Right atrium auricular region (tissue), 2 donors: ENCODE measurements at places on chromosomes 3 and 15. TPM values are rescaled to one million over a fixed set of nuclear protein-coding genes. Genes with fewer than 3 reads are reported as not detected.

The FETUB gene
- total RNA-seq = not detected

DNA sequence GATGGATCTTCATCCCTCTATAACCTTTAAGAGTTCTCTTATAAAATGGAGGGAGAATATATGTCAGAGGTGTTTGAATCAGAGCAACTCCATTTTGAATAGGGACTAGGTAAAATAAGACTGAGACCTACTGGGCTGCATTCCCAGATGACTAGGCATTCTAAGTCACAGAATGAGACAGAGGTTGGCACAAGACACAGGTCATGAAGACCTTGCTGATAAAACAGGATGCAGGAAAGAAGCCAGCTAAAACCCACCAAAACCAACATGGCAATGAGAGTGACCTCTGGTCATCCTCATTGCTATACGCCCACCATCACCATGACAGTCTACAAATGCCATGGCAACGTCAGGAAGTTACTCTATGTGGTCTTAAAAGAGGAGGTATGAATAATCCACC, 211.0 kb downstream of the GBE1 start:
- no peak overlapping the region for H3K27ac ChIP-seq
- H3K4me1 ChIP-seq = peaks cover 14% of the 10 kb centered on the region
- no peaks in the 10 kb centered on the region for H3K27me3 ChIP-seq
- no peak overlapping the region for H3K4me3 ChIP-seq

- no peaks in the 10 kb centered on the region for H3K4me1 ChIP-seq
- no peak overlapping the region for H3K27ac ChIP-seq
- DNase-seq = no peak
- no peaks in the 10 kb centered on the region for H3K27me3 ChIP-seq
- H3K36me3 ChIP-seq = no peaks in the 10 kb centered on the region
- no peak overlapping the region for H3K4me3 ChIP-seq
Measured at GRCh38 chr3:77682162-77682561, 642.3 kb downstream of the ROBO2 start.

The CCDC13 gene
- total RNA-seq = not detected

- H3K4me1 ChIP-seq = peaks cover 6% of the 10 kb centered on the region
- H3K27ac ChIP-seq = no peak overlapping the region
- H3K36me3 ChIP-seq = no peaks in the 10 kb centered on the region
- no peak for DNase-seq
- no peak overlapping the region for H3K4me3 ChIP-seq
Measured at GRCh38 chr3:150149651-150150051, 179.0 kb upstream of the PFN2 start.

DNA sequence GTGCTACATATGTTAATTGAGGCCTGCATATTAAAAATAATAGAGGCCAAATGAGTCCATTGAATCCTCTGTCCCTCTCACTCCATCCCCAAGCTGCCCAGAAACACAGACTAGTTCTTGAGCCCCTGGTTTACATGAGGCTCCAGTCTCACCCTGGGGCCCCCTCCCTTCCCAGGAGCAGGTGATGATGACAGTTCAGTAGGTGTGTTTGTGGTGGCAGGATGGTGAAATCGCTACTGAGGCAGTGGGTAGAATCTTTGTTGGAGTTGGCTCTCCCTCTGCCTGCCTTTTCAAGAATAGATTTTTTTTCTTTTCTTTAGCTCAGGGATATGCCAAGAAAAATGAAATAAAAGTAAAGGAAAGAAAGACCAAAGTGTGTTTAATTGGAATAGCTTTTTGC, 288.7 kb downstream of the EPHB1 start:
- no peak for DNase-seq
- H3K4me3 ChIP-seq = no peak overlapping the region
- H3K4me1 ChIP-seq = no peaks in the 10 kb centered on the region
- H3K27ac ChIP-seq = no peak overlapping the region

GRCh38 chr3:192880313-192880712, 37.3 kb downstream of the MB21D2 start:
- peaks cover 9% of the 10 kb centered on the region for H3K4me1 ChIP-seq
- H3K27me3 ChIP-seq = no peaks in the 10 kb centered on the region
- H3K27ac ChIP-seq = no peak overlapping the region
- H3K36me3 ChIP-seq = no peaks in the 10 kb centered on the region
- no peak for DNase-seq
- H3K4me3 ChIP-seq = no peak overlapping the region

DNA sequence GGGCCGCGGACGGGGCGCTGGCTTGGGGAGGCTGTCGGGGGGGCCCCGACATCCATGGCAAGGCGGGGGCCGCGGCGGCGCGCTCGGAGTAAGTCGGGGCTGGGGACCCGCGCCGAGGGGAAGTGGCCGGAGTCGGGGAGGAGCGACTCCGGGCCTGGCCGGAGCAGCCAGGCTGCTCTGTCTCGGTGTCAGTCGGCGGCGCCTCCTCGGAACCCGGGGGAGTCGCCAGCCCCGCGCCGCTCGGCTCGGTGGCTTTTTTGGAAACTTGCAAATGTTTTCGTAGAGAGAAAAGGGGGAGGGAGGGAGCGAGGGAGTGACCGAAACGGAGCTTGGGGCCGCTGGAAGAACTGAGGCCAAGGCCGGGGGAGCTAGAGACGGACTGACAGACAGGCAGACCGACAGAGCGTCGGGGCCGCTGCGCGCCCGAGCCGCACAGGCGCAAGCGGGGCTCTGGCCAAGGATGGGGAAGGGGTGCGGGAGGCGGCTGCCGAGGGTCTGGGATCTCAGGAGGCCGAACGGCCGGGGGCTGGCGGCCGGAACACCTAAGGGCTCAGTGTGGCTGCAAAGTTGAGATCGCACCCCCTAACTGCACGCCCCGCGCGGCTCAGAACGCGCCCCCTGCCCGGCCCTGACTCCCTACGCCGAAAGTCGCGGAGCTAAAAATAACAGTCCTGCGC, 5.0 kb downstream of the PTH1R start:
- H3K36me3 ChIP-seq = no peaks in the 10 kb centered on the region
- no peak for DNase-seq
- H3K27ac ChIP-seq = peak overlapping the region; percentile 66
- no peaks in the 10 kb centered on the region for H3K4me1 ChIP-seq
- H3K4me3 ChIP-seq = peak overlapping the region; percentile 68

DNA sequence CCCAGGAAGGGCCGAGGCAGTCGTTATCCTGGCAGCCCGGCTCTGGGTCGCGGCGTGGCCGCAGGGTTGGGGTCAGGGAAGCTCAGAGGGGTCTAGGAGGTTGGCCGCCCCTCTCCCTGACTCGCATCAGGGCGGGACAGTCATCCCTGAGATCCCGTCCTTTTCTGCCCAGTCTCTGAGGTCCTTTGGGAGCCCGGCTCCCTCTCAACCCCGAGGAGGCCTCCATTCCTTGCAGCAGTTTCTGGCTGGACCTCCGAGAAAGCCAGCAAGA, 495 bp downstream of the HYAL2 start:
- H3K4me3 ChIP-seq = peak overlapping the region; percentile 52
- DNase-seq = no peak
- no peaks in the 10 kb centered on the region for H3K27me3 ChIP-seq
- no peaks in the 10 kb centered on the region for H3K4me1 ChIP-seq
- peaks cover 28% of the 10 kb centered on the region for H3K36me3 ChIP-seq

The VIPR1 gene
- 21.0 TPM for total RNA-seq

DNA sequence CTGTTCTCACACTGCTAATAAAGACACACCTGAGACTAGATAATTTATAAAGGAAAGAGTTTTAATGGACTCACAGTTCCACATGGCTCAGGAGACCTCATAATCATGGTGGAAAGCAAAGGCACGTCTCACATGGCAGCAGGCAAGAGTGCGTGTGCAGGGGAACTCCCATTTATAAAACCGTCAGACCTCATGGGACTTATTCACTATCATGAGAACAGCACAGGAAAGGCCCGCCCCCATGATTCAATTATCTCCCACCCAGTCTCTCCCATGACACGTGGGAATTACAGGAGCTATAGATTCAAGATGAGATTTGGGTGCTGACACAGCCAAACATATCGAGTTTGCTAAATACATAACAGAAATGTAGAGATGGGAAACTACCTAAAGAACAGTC, 39.5 kb upstream of the DGKG start:
- no peak overlapping the region for H3K4me3 ChIP-seq
- no peaks in the 10 kb centered on the region for H3K36me3 ChIP-seq
- no peak for DNase-seq
- H3K27ac ChIP-seq = no peak overlapping the region
- H3K4me1 ChIP-seq = no peaks in the 10 kb centered on the region

The GUCA1C gene
- not detected for total RNA-seq

The CP gene
- 6.8 TPM for total RNA-seq

The PLCB2 gene
- 8.4 TPM for total RNA-seq

DNA sequence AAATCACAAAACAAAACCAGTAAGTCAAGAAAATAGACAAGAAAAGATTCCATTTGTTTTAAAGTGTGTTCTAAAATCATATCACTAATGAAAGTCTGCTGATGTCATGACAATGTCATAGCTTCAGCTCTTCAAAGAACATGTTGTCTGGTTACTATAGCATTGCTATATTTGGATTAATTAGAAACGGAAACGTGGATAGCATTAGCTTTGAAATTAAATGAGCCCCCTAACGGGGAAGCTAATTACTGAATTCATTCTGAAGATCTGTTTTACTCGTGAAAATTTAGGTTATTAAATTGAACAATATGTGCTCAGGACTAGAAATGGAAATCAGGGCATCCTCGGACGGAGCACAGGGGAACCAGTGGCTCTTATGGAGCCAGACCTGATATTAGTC, 316.7 kb upstream of the AGTR1 start:
- no peaks in the 10 kb centered on the region for H3K36me3 ChIP-seq
- no peaks in the 10 kb centered on the region for H3K4me1 ChIP-seq
- H3K4me3 ChIP-seq = no peak overlapping the region
- no peak for DNase-seq

DNA sequence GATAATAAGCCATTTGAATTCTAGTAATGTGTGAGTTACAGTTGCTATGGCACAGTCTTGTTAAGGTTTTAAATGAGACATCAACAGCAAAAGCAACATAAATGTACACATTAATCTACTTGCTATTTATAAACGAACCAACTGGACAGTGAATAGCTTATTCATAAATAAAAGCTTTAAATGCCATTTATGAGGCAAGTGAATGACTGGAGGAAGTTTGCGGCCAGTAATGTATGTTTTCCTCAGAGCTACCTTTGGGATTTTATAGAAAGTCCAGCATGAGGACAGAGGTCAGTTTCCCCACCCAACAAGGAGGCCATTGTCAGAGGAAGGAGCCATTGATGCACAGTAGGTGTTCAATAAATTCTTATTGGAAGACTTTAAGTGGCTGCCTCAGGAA, 48.0 kb upstream of the PXYLP1 start:
- no peak overlapping the region for H3K4me3 ChIP-seq
- DNase-seq = no peak
- H3K27ac ChIP-seq = no peak overlapping the region

The SERPINI1 gene
- total RNA-seq = 3.8 TPM

GRCh38 chr3:32502946-32503286, 264 bp upstream of the CMTM6 start:
- DNase-seq = no peak
- peak overlapping the region; percentile 97 for H3K4me3 ChIP-seq
- H3K4me1 ChIP-seq = peaks cover 10% of the 10 kb centered on the region
- no peaks in the 10 kb centered on the region for H3K27me3 ChIP-seq

The TM4SF4 gene
- not detected for total RNA-seq

DNA sequence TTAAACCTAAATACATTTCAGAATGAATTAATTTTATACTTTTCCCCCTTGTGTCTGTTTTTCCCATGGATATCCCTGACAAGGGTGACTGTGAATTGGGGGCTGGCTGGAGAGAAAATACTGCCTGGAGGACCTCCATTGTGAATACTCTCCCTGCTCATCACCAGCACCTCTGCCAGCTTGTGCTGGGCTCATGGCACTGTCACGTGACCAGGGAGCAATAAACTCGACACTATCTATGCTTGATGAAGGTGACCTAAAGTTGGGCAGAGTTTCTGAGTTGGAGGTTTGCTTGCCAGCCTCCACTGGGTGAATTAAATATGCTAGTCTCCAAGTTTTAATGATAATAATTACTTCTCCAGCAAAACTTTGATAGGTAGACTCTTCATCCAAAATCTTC, 189.5 kb downstream of the SPATA16 start:
- no peak overlapping the region for H3K27ac ChIP-seq
- no peaks in the 10 kb centered on the region for H3K27me3 ChIP-seq
- H3K36me3 ChIP-seq = no peaks in the 10 kb centered on the region
- no peak overlapping the region for H3K4me3 ChIP-seq
- no peak for DNase-seq
- no peaks in the 10 kb centered on the region for H3K4me1 ChIP-seq

The FBXW12 gene
- total RNA-seq = not detected

GRCh38 chr3:117003501-117003900, 293.9 kb downstream of the TUSC7 start:
- no peaks in the 10 kb centered on the region for H3K36me3 ChIP-seq
- no peak for DNase-seq
- no peak overlapping the region for H3K27ac ChIP-seq

The SYNPR gene
- total RNA-seq = 8.3 TPM

- no peaks in the 10 kb centered on the region for H3K36me3 ChIP-seq
- no peak for DNase-seq
- no peaks in the 10 kb centered on the region for H3K4me1 ChIP-seq
- H3K4me3 ChIP-seq = no peak overlapping the region
- no peaks in the 10 kb centered on the region for H3K27me3 ChIP-seq
- no peak overlapping the region for H3K27ac ChIP-seq
Measured at GRCh38 chr3:33775363-33775762, 23.1 kb upstream of the PDCD6IP start.

DNA sequence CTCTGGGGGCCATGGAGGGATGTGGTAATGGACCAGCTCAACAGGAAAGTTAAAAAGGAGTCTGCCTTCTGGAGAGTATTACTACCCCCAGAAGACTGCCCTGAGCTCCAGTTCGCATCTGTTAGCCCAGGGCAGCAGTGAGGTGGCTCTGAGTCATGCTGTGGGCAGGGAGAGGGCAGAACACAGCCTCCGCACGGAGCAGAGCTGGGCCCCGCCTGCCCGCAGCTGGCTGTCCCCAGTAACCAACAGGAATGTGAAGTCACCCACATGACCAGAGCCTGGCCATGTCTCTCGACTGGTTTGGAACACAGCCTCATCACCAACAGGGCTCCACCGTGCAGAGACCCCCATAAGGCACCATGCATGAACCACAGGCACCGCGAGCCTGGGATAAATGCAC, 62.1 kb downstream of the CYFIP1 start:
- no peaks in the 10 kb centered on the region for H3K27me3 ChIP-seq
- H3K4me3 ChIP-seq = no peak overlapping the region
- H3K4me1 ChIP-seq = no peaks in the 10 kb centered on the region
- no peak for DNase-seq

DNA sequence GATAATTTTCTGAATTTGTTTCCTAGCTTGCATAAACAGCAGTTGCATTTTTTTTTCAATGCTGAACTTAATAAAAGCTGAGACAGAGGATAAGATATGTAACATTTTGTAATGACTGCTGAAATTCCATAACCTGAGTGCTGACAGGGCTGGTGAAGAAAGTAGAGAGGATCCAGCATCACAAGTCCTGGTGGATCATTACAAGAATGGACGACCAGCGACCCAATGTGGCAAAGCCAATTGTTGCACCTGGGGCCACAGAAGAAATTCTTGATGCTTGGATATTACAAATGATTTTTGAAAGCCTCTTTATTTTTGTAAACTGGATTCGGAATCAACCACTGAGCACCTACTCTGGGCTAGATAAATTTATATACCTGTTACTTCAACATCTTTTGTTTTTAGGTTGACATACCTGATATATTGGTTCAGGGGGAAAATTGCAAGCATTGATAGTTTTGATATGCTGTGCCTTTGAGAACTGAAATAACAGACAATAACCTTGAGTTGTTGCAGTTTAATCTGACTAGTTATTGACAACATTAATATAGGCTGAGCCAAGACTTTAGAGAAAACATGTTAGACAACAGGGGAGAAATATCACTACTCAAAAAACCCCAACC, 3.9 kb upstream of the ACTL6A start:
- H3K27ac ChIP-seq = no peak overlapping the region
- H3K4me3 ChIP-seq = no peak overlapping the region
- H3K36me3 ChIP-seq = no peaks in the 10 kb centered on the region
- peak; percentile 80 for DNase-seq
- H3K27me3 ChIP-seq = no peaks in the 10 kb centered on the region
